HTR-8/SVneo (cell line): ENCODE measurements at places on chromosomes 1 and 21.

DNA sequence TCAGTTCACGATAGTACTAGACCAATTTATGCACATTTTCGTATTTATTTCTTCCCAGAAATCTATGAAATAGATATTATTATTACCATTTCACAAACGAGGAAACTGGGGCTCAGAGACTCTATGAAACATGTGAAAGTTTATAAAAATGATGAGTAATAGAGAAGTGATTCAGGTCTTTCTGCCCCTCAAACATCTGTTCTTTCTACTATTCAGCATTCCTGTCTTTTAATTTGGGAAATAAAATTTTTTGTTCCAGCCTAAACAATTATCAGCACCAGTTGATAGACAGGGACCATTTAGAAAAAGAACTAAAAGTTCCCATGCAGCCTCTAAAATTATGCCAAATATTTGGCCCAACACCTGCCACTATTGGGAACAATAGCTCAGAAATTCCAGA lies 585.1 kb downstream of the PTPRC start:
- DNase-seq, result no peak

GRCh38 chr1:181090641-181091126 lies 2.2 kb downstream of the IER5 start:
- no peak for DNase-seq

GRCh38 chr21:45441431-45442255 lies 36.7 kb downstream of the COL18A1 start:
- DNase-seq, result no peak

GRCh38 chr1:107139833-107140702 lies 771 bp upstream of the NTNG1 start:
- DNase-seq, result no peak

GRCh38 chr1:10644307-10645128 lies 151.9 kb downstream of the CASZ1 start:
- DNase-seq, result no peak

DNA sequence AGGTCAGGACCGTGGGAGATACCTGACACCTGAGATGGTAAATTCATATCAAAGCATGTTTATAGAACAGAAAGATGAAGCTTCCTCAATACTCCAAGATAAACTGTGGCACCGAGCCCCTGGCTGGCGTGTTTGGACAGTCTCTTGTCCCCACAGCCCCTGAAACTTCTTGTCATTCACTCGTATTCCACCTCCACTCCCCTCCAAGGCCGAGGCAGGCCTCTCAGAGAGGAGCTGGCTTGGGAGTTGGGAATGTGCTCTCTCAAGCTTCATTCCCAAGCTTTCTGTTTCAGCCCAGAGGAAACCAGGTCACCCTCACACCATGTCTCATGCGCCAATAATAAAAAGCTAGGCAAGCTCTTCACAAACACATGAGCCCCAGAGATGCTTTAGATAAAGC lies 86.1 kb downstream of the NPHP4 start:
- DNase-seq, result no peak

- DNase-seq, result no peak
Observed at GRCh38 chr1:31208361-31208945, 31.2 kb downstream of the NKAIN1 start.

GRCh38 chr1:93999840-94000415 lies 90.7 kb upstream of the GCLM start:
- no peak for DNase-seq

GRCh38 chr1:33060579-33061083 lies 20.3 kb upstream of the AZIN2 start:
- DNase-seq, result peak; percentile 74

- DNase-seq, result no peak
Observed at GRCh38 chr1:93707956-93708355, 26.3 kb upstream of the BCAR3 start.
